ENCODE measurements at places on chromosomes 11 and 22.

DNA sequence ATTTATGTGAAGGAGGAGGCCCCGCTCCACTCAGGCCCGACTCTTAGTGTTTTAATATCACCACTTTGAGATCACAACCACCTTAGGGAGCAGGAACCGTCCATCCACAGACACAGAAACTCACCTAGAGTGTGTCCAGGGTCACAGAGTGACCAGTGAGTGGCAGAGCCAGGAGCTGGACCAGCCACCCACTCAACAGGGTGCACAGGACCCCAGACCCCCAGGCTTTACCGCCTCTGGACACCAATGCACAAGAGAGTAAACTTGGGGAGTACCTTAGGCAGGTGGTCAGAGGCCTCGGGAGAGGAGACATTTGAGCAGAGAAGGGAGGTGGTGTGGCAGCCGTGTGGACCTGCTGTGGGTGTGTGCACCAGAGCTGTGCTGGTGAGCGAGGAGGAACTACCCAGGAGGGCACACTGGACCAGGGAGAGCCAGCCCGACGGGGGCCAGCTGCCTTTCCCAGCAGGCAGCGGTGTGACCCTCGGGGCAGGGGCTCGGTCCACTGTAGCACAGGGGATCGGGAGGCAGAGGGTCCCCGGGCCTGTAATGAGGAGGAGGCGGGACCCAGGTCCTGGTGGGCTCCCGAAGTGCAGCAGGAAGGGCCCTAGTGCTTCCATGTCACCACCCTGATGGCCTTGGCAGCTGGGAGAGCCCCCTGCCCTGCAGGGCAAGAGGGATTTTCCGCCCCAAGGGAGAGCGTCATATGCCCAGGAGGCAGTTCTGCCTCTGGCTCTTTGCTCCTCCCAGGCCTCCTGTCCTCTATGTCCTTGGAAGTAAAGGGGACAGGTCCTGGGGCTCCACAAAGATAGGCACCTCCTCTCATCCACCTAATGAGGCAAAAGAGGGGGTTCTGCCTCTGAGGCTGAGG lies 7.5 kb upstream of the NLRP6 start:
- no peaks in the 10 kb centered on the region for H3K4me1 ChIP-seq
- no peaks in the 10 kb centered on the region for H3K36me3 ChIP-seq
- no peak for DNase-seq
- H3K27me3 ChIP-seq, result no peaks in the 10 kb centered on the region

DNA sequence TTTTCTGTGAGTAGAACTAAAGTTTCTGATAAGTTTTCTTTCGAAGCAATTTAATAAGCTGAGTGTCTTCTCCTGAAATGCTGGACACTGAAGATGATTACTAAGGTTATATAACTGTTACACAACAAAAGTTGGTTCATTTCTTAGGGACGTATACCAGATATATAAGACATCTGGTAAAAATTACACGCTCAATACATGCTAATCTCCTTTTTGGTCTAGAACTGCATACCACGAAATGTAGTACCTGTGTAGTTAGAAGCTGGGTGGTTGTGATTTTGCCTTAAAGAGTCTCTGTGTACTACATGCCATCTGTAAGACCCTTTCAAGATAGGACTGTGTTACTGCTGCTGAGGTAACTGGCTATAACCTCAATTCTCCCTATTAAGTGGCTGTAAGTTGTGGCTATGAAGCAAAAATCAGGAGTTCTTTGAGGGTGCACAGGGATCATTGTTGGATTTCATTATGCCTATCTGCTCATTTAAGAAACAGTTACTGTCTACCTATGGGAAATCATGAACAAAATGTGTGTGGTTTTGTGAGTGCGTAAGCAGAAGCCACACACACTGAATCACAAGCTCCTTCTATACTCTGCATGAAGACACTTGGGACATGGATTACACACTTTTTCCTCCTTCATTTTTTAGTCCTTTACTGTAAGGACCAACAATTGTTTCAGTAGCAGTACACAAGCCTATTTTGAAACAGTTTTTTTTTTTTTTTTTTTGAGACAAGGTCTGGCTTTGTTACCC lies 195.9 kb downstream of the SWAP70 start:
- peaks cover 2% of the 10 kb centered on the region for H3K36me3 ChIP-seq
- no peak for DNase-seq
- H3K4me3 ChIP-seq, result no peak overlapping the region
- peaks cover 9% of the 10 kb centered on the region for H3K4me1 ChIP-seq
- no peak overlapping the region for H3K27ac ChIP-seq

DNA sequence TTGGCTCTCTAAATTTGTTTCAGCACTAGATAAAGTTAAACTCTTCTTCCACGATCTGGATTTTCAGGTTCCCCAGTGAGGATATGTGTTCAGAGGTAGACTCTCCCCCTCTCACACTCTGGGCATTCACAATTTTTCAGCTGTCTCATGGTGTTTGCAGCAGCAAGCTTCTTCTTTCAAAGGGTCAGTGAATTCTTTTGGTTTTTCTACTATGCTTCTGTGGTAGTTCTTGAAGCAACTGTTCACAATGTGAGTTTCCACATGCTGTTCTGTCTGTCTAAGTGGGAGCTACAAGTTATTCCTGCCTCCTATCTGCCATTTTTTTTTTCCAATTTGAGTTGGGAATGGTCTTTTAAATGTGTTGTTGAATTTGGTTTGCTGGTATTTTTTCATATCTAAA lies 25.4 kb downstream of the CNTF start:
- no peak for DNase-seq
- no peak overlapping the region for H3K4me3 ChIP-seq
- no peaks in the 10 kb centered on the region for H3K36me3 ChIP-seq

DNA sequence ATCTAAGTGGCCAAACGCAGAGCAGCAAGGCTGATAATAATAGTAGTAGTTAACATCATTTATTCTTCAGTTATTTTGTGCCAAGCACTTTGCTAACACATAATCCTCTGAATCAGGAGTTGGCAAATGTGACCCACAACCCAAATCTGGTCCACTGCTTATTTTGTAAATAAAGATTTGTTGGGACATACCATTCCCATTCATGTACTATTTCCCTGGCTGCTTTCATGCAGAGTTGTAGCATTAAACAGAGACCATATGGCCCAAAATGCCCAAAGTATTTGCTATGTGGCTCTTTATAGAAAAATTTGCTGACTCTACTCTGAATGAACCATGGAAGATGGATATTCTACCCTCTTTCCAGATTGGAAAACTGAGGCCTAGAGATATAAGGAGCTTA lies 50.3 kb downstream of the COMMD9 start:
- peaks cover 1% of the 10 kb centered on the region for H3K4me1 ChIP-seq
- DNase-seq, result no peak
- no peaks in the 10 kb centered on the region for H3K36me3 ChIP-seq
- no peaks in the 10 kb centered on the region for H3K27me3 ChIP-seq

- DNase-seq, result no peak
- H3K27me3 ChIP-seq, result no peaks in the 10 kb centered on the region
- no peak overlapping the region for H3K27ac ChIP-seq
- no peaks in the 10 kb centered on the region for H3K4me1 ChIP-seq
- no peak overlapping the region for H3K4me3 ChIP-seq
Measured at GRCh38 chr22:47062126-47062525, 299.7 kb downstream of the TBC1D22A start.

GRCh38 chr11:40186437-40187263 lies 1272.8 kb downstream of the LRRC4C start:
- no peak overlapping the region for H3K27ac ChIP-seq
- no peak overlapping the region for H3K4me3 ChIP-seq
- no peak for DNase-seq
- H3K27me3 ChIP-seq, result no peaks in the 10 kb centered on the region
- no peaks in the 10 kb centered on the region for H3K36me3 ChIP-seq

DNA sequence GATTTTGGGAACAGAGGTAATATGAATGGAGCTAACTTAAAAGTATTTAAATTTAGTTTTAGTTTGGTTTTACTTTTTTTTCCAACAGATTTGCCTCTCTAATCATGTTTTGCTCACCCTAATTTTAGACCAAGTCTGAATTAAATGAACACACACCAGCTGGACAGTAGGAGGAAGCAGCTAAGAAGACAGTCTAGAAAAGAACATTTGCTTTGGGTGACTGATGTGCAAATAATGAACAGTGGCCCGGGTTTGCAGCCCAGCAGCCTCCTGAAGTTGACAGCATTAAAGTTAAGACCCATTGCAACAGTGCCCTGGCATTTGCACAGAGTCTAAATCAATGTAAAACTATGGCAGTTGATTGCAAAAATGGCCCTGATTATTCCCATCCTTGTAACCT lies 66.4 kb upstream of the SORL1 start:
- H3K36me3 ChIP-seq, result no peaks in the 10 kb centered on the region
- no peak overlapping the region for H3K4me3 ChIP-seq
- H3K27me3 ChIP-seq, result no peaks in the 10 kb centered on the region
- no peak overlapping the region for H3K27ac ChIP-seq

DNA sequence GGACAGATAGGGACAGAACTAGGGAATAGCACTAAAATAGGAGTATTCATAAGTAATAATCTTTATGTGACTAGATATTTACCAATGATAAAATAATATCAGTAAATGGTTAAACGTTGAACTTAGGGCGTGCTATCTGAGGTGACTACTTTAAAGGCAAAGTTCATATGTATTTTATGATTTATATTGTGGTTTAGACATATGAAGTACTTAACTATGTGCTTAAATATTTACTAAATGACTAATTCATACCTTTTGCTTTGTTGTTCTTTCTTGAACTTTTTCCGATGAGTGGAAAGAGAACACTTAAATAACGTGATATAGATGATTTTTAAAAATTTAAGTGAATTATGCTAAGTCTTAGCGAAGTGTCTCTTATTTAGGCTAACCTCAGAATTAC lies 14.7 kb downstream of the LUZP2 start:
- H3K27ac ChIP-seq, result no peak overlapping the region
- no peaks in the 10 kb centered on the region for H3K4me1 ChIP-seq
- H3K27me3 ChIP-seq, result no peaks in the 10 kb centered on the region

DNA sequence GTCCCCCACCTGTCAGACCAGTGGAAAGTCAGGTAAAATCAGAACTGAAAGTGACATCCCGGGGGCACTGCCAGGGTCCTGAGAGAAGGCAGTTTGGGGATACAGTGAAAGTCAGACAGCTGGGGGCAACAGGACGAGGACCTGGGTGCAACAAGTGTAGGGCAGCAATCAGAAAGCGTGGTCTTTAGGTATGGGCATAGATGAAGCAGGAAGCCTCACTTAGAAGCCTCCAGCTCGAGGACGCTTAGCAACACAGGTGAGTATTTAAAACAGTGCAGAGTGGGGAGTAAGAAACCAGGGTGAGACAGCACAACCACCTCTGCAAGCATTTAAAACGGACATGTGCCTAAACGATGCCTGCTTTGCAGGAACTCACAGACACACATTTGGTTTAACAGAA lies 64.6 kb upstream of the POU2AF1 start:
- no peak overlapping the region for H3K4me3 ChIP-seq
- DNase-seq, result no peak
- H3K27ac ChIP-seq, result no peak overlapping the region
- H3K27me3 ChIP-seq, result no peaks in the 10 kb centered on the region
- no peaks in the 10 kb centered on the region for H3K4me1 ChIP-seq

DNA sequence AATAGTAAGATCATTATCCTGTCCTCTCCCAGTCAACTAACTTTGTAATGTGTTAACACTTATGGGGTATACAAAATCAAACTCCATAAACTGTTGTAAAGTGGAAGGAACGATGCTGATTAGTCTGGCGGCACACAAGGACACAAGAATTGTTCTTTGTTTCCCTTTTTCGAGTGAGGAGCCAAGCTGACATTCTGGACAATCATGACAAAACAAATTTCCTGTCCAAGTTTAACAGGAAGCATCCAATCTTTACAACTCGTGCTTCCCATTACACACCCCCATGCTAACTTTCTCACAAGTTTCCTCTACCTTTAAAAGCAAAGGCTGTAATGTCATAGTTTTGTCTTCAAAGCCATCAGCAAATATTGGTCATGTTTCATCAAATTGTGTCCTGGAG lies 20.4 kb upstream of the LDLRAD3 start:
- no peak for DNase-seq
- no peaks in the 10 kb centered on the region for H3K4me1 ChIP-seq
- H3K4me3 ChIP-seq, result no peak overlapping the region
- no peak overlapping the region for H3K27ac ChIP-seq
- no peaks in the 10 kb centered on the region for H3K36me3 ChIP-seq

GRCh38 chr22:36383110-36383581 lies 4.6 kb downstream of the MYH9 start:
- peaks cover 6% of the 10 kb centered on the region for H3K4me1 ChIP-seq
- H3K4me3 ChIP-seq, result no peak overlapping the region
- H3K27me3 ChIP-seq, result no peaks in the 10 kb centered on the region

DNA sequence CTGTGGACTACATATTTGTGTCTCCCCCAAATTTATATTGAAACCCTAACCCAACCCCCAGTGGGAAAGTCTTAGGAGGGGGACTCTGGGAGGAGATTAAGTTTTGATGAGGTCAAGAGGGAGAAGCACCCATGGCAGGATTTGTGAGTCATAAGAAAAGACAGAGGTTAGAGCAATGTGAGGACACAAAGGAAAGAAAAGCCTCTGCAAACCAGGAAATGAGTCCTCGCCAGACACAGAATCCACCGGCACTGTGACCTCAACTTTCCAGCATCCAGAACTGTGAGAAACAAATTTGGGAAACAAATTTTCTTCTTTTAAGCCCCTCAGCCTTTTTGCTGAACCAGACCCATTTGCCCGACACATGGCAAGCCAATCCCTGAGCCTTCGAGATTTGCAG lies 397.0 kb downstream of the NTM start:
- no peak overlapping the region for H3K27ac ChIP-seq
- no peaks in the 10 kb centered on the region for H3K36me3 ChIP-seq

DNA sequence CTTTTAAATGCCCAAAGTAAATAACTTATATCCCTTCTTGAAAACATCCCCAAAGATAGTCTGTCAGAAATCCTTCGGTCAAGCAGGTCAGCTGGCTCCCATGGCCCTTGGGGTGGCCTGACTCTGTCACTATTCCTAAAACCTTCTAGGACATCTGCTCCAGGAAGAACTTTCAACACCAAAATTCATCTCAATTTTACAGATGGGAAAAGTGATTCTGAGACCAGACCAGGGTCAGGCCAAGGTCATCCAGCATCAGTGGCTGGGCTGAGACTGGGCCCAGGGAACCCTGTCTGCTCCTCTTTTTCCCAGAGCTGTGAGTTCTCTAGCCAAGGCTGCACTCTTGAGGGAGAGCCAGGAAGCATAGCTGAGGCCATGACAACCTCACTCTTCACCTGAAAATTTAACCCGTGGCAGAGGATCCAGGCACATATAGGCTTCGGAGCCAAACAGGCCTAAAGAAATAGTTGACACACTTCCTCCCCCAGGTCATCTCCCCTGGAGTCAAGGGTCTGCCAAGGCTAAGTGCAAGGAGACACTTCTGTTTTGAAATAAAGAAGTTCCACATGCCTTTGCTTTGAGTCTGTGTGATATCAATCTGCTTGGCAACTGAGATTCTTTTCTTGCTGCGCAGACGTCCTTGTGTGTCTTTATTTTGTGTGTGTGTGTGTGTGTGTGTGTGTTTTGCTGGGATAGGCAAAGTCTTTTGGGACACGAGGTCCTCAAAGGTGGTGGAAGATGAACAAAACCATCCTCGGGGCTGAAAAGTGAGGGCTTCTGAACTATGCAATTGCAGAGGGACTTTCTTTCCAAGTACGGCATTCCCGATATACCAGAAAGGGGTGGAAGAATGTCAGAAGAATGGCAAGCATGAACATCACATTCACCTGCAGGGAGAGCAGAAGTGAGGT lies 16.8 kb upstream of the PRG2 start:
- H3K27me3 ChIP-seq, result no peaks in the 10 kb centered on the region
- H3K4me1 ChIP-seq, result peaks cover 3% of the 10 kb centered on the region
- H3K27ac ChIP-seq, result no peak overlapping the region
- no peaks in the 10 kb centered on the region for H3K36me3 ChIP-seq

GRCh38 chr11:45805305-45806071 lies 539 bp downstream of the SLC35C1 start:
- H3K27ac ChIP-seq, result no peak overlapping the region
- DNase-seq, result peak; percentile 77
- peak overlapping the region; percentile 1 for H3K4me3 ChIP-seq
- no peaks in the 10 kb centered on the region for H3K27me3 ChIP-seq

Measured in mesendoderm (in vitro differentiated cells).